Psoas muscle (tissue), 8 donors: ENCODE measurements at places on chromosomes 1 and 21. TPM values are rescaled to one million over a fixed set of nuclear protein-coding genes. Genes with fewer than 3 reads are reported as not detected.

The TAS1R1 gene
- 0.16 TPM for polyA plus RNA-seq

The HPCA gene
- polyA plus RNA-seq, result 0.22 TPM

The USP21 gene
- polyA plus RNA-seq, result 22.9 TPM

DNA sequence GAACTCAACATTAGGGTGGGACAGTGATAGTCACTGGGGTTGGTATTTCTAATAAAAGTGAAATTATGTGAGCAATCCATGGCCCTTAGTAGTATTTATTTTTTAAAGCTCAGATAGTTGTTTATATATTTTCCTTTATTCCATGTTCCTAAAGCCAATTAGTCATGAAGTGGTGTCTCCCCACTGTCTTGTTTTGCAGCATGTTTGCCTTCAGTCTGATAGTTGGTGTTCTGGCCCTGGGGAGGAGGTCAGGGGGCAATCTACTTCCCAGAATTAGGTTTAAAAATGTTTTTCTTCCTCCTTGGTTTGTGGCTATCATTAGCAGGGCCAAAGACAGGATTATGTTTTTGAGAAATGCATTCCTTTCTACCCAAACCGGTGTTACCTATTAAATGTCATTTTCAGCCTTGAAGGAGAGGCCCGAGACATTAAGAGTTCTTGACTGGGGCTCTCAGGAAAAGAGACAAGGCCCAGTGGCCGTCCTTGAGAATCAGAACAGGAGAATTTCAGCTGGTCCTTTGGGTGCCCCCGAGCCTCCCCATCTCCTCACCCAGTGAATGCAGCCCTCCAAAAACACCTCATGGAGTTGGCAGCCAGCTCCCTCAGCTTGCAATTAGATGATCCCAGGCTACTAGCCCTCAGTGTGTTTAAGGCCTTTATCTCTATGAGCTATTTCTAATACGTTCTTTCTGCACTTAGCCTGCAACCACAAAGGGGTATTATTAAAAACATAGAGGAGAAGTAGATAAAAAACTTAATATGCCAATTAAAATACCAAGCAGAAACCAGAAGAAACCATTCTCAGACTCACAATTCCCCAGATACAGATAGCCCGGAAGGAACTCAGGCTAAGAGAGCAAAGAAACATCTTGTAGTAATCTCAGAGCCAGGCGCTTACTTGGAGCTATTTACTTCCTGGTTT, 71.3 kb upstream of the NGF start:
- no peak for DNase-seq
